Activated CD4-positive, alpha-beta memory T cell treated with anti-CD3 and anti-CD28 coated beads, Interleukin-2, amount 10 ng/mL, durations not matched to agents 7 days and 5 days (primary cell): ENCODE measurements at places on chromosomes 1 and 21.
A peak's percentile ranks its signal among the peaks of the same experiment; 100 is the strongest.

- DNase-seq = no peak
These were observed 724.6 kb downstream of the PTPRU start for GRCh38 chr1:29960876-29961275.

- no peak for DNase-seq
These were observed 896.5 kb downstream of the PLA2G4A start for GRCh38 chr1:187725216-187725615.

DNA sequence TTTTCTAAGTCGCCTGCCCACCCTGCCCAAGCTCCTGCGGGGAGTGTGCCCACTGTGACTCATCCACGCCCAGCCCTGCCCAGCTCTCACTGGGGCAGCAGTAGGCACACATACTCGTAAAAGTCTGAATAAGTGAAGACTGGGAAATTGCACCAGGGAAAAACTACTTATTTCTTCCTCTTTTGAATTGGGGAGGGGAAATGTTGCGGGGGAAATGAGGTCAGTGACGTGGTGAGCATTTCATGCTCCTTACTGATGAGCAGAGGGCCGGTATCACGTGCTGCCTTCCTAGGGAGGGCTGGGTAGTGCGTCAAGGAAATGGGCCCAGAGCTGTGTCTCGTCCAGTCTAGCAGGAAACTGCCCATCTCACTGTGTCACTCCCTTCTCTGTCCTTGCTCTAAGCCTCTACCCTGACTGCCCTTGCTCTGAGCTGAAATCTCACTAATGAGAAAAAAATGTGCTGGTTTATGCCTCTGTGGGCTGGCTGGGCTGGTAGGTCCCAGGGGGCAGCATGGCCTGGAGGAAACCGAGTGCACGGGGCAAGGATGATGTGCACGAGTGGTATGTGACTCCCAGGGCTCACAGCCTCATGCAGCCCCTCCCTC, 13.5 kb upstream of the TNFRSF1B start:
- peak; percentile 51 for DNase-seq

GRCh38 chr1:244325056-244325758, 126.5 kb downstream of the ADSS2 start:
- DNase-seq = peak; percentile 65

DNA sequence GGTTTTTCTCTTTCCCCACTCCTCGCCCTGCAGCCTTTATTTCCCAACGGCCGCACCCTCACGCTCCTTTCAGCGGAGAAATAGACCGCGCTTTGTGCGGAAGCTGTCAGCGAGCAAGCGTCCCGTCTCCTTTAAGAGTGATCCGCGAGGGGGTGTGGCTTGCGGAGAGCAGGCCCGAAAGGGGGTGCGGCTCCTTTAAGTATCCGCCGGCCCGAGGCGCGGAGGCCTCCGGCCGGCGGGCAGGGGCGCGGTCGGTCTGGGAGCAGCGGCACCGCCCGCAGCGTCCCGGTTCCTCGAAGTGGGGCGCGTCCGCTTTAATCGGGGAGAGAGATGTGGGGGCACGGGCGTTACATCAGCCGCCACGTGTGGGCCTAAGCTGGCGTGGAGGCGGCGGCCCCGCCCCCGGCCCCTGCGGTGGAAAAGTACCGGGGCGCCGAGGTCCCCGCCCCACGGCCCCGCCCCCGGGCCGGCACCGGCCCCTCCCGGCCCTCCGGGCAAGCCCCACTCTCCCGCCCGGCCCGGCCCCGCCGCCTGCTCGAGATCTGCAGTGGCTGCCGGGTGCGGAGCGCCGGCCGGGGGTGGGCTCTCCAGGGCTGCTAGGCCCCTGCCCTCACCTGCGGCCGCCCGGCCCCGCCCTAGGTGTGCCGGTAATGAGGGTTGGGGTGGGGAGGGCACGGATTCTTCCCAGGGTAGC, 1.2 kb downstream of the SLC6A9 start:
- peak; percentile 90 for DNase-seq
